ENCODE measurements at places on chromosomes 13 and 19.

DNA sequence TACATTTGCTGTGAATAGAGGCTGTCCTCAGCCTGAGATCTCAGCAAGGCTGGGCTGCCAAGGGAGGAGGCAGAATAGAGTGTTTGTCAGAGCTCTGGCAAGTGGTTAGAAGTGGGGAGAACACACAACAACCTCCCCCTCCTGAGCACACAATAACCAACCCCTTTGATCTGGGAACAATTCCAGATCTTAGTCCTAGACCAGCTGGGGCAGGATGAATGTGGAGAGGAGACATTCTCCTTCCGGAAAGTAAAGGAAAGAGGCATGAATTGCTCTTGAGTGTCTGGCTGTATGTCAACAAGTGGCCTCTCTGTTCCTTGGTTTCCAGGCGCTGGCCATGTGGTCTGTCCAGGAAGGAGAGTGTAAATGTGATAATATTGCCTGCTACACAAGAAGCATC is 114.9 kb upstream of the TMTC4 start:
- no peak for DNase-seq

DNA sequence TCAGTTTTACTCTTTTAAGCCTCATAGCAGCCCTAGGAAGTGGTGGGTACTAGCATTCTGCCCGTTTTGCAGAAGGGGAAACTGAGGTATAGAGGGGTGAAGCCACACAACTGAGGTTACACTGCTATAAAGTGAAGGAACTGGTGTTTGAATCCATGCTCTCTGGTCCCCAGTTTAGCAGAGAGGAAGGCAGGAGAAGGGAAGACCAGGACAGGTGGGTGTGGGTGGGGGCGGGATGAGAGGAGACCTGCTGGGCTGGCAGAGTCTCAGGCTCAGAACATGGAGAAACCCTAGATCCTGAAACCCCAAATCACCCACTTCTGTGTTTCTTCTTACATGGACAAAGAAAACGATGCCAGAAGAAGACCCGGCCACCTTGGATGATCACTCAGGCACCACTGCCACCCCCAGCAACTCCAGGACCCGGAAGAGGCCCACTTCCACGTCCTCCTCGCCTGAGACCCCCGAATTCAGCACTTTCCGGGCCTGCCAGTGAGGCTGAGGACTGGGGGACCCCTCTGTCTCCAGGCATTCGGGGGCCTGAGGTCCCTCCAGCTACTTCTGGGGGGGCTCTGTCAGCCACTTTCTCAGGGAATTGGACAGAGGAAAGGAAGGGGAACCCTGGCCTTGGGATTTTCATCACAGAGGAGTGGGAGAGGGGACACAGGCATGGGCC is 2.3 kb upstream of the CARM1 start:
- no peak for DNase-seq

- DNase-seq: no peak
Measured at GRCh38 chr13:23202383-23202782, 21.6 kb downstream of the SGCG start.

DNA sequence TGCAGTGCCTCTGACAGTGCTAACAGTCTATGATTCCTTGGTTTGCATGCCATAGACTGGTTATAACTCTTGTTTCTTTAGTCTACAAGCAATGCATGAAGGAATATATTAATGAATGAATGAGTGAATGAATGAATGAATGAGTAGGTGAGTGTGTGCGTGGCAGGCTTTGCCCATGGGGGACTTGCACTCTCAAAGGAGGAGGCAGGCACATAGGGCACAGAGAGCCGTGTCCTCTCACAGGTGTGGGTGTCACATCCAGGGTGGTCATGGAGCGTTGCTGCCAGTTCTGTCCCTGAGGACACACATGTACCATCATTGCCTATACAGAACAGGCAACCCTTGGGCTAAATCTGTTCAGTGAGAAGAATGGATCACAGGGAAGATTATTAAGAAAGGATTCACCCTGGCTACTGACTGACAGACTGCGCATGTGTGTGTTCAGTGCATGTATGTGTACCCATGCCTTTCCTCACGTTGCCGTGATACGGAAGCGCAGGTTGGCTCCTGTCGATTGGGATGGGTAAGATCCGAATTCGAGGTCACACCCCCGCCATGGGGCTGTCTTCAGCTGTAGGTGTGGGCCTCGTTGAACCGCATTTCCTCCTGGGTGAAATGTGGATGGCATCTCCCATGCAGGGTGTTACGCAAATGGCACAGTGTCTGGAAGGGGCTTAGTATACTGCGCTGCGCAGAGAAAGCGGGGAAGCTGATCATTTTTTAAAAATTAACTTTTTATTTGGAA is 161.4 kb downstream of the STK24 start:
- no peak for DNase-seq

GRCh38 chr13:23724196-23724970 is 154.2 kb downstream of the TNFRSF19 start:
- no peak for DNase-seq

DNA sequence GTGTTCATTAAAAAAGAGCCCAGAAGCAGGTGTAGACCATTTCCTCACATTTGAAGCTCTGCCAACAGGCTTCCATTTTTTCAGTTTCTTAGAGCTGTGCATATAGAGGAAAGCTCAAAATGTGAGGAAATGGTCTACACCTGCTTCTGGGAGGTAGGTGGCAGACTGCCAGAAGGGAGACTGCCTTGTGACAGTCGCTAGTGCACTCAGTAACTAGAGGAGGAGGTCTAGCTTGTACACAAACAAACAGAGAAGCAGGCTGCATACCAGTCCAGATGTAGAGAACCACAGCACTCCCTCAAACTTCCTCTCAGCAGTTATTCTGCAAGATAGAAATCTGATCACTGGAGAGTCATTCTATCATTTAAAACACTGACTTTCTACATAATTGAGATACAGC is 800.2 kb downstream of the EFNB2 start:
- DNase-seq: no peak

GRCh38 chr19:13036366-13036976 is 41.2 kb downstream of the NFIX start:
- no peak for DNase-seq

Measured in H9 (cell line).